Stimulated activated CD8-positive, alpha-beta memory T cell treated with anti-CD3 and anti-CD28 coated beads, Interleukin-4, amount 100 ng/mL, for 24 hours (primary cell): ENCODE measurements at places on chromosomes 7 and 10.

DNA sequence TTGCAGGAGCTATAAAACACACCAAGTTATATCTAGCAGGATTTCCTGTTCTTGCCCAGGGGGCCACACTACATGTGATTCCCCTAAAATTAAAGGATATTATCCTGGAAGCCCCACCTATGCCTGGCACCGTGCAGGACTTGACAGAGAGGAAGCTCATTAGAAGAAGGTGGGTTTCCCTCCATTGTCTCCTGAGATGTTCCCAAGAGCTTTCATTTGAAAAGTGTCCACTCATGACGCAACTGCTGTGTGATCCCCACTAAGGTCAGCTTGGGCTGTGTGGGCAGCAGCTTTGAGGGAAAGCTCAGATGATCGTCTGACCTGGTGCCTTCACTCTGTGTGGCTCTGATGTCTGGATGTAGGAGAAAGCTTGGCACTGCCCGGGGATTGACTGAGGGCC is 53.5 kb downstream of the RAMP3 start:
- no peak for DNase-seq

DNA sequence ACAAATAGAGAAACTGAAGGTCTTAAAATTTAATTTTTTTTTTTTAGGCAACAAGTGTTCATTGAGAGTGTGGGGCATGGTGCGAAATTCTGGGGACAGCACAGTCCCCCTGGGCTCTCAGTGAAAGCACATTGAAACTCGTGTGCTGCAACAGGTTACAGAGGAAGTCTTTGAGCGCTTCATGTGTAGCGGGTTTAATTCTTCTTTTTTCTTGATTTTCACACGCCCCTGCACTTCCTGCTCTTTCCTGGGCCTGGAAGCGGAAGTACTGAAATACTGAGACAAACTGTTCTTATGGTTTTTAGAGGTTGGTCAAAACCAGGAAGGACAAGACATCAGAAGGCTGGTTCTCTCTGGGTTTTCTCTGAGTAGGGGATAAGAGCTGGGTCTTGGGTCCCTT is 203.5 kb downstream of the PTEN start:
- no peak for DNase-seq

GRCh38 chr7:74338366-74339108 is 49.3 kb downstream of the CLIP2 start:
- DNase-seq, result no peak

GRCh38 chr10:103759100-103759781 is 96.1 kb downstream of the SH3PXD2A start:
- DNase-seq, result no peak

DNA sequence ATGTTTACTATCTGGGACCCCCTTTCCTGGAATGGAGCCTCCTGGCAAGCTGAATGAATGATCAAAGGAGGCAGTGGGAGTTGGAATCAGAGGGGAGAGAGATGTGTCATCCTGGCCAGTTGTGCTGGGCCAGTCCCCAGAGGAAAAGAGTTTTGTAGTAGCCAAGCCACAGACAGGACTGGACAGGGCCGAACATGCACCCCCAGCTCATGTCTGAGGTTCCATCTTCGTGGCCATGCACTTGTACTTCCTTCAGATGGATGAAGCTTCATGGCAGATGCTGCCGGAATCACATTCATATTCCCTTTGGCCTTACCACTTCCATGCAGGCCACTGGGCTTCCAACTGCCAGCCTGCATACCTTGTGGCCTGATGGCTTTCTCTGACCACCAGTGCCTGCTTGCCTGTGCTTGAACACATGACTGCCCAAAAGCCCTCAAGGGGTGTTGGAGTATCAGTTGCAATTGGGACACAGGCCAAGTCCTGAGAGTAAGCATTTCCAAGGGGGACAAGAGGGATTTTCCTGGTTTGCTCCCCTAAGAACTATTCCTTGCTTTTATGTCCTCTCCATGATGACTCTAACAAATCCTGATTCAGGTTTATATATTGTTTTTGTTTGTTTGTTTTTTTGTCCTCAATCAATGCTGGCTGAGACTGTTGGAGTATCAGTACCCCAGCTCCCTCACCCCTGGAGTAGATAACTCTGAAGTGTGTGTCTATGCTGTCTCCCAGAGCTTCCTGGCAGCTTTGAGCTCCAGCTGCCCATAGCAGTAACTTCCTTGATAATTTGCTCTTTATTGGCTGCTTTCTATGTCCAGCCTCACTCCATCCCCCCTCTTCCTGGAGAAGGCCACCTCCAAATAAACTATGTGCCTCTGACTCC is 63.6 kb downstream of the TMEM130 start:
- no peak for DNase-seq

DNA sequence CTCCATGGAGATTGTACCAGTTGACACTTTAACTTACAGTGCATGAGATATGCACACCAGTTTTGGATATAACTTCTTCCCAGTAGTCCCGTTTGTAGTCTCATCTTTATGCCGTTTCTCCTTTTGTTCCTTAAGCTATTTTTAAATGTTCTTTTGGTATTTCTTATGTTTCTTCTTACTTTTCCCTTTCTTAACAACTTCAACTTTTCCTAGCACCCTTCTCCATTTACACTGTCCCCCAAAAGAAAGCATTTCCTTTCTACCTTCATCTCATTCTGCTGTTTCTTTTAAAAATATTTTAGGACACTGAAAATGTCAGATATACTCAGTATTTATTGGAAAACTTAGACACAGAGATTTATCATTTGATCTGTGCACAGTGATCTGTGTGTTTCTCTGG is 1.5 kb downstream of the PSMC2 start:
- DNase-seq, result no peak

DNA sequence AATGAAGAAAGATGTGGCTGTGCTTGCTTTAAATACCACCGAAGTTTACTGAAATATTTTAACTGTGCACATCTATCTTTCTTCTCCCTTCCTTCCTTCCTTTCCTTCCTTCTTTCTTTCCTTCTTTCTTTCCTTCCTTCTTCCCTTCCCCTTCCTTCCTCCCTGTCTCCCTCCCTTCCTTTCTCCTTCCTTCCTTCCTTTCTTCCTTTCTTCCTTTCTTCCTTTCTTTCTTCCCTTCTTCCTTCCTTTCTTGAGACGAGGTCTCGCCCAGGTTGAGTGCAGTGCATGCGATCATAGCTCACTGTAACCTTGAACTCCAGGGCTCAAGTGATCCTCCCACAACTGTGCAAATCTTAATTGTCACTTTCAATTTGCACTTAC is 157.8 kb upstream of the FAM171A1 start:
- no peak for DNase-seq

GRCh38 chr7:23062452-23062851 is 43.1 kb upstream of the KLHL7 start:
- no peak for DNase-seq

- no peak for DNase-seq
Measured at GRCh38 chr7:101225650-101226049, 7.7 kb downstream of the ZNHIT1 start.

DNA sequence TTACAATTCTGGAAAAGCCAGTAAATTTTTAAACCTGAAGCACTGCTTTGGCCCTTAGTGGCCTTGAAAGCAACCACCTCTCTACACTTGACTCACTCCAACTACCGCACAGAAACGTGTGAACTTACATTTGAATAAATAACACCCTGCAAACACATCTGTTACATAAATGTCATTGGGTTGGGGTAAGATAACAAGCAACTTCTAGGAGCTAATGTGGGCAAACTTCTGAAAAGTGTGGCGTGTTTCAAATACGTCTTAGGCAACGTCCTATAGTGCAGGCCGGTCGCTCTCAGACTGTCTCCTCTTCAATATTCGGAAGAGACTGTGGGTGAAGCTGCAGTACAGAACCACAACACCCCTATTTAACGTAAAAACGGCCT is 474 bp downstream of the ORC5 start:
- DNase-seq, result no peak
